ENCODE measurements at places on chromosomes 4 and X.

DNA sequence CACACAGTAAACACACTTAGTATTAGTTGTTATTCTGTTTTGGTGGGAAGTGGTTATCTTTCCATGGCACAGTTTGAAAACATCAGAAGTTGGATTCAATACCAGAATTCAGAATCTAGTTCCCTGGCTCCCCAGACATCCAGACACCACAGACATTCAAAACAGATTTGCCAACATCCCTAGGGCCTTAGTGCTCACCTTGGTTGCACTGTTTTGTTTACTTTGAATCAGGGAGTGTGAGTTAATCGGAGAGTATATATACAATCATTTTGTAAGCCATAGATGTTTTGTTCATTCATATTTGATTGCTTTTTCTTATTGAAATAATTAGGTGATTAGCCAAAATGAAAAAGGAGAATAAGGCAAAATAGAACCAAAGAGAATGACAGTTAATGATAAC is 324.7 kb upstream of the CLNK start:
- H3K4me1 ChIP-seq, result no peaks in the 10 kb centered on the region
- DNase-seq, result no peak

DNA sequence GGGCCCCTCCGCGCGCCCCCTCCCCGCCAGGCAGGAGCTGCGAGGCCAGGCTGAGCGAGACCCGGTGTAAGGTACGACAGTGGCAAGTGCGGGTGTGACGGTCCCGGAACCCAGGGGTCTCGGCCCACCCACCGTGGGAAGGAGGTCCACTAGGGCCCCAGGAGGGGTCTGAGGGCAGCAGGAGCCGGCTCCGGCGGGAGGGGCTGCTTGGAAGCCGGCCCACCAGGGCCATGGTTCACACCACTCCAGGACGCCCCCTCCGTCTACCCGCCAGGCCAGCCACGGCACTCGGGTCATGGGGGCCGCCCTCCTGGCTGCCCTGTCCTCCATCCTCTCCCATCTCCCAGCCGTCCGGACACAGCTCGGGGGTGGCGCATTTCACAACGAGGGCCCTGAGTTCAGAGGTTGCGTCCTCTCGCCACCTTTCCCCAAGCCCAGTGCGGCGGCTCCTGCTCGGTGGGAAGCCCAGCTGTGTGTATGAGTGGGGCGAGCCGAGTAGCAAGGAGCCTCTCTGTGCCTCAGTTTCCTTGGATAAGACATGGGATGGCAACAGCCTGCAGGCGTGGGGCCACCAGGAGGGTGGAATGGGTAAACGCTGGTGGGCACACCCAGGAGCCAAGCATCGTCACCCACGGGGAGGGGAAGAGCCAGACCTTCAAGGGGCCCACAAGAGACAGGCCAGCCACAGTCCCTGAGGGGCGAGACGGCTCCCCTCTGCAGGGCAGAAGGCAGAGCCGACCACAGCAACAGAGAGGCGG is 81.3 kb downstream of the FAM53A start:
- no peak overlapping the region for H3K27ac ChIP-seq
- H3K36me3 ChIP-seq, result no peaks in the 10 kb centered on the region
- no peaks in the 10 kb centered on the region for H3K27me3 ChIP-seq
- H3K4me3 ChIP-seq, result no peak overlapping the region

GRCh38 chr4:186304866-186305505 is 39.0 kb downstream of the F11 start:
- no peak overlapping the region for H3K4me3 ChIP-seq
- no peaks in the 10 kb centered on the region for H3K4me1 ChIP-seq
- no peak for DNase-seq
- H3K27me3 ChIP-seq, result no peaks in the 10 kb centered on the region

DNA sequence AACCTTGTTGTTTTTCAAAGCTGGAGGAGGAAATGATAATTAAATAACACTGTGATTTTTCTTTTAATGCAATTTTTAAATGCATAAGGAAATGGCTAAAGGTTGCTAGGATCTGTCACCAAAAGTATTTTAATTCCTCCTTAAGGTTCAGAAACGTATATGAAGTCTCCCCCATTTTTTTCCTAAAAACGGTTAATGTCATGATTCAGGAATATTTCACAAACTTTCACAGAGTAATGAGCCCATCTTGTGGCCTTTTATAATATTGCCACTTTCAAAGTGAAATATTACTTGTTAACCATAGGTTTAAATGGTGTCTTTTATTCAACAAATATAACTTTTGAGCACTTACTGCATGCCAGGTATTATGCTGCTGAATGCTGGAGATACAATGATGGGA is 99.5 kb upstream of the USP38 start:
- no peaks in the 10 kb centered on the region for H3K4me1 ChIP-seq
- no peak overlapping the region for H3K4me3 ChIP-seq
- no peak for DNase-seq
- H3K36me3 ChIP-seq, result no peaks in the 10 kb centered on the region

DNA sequence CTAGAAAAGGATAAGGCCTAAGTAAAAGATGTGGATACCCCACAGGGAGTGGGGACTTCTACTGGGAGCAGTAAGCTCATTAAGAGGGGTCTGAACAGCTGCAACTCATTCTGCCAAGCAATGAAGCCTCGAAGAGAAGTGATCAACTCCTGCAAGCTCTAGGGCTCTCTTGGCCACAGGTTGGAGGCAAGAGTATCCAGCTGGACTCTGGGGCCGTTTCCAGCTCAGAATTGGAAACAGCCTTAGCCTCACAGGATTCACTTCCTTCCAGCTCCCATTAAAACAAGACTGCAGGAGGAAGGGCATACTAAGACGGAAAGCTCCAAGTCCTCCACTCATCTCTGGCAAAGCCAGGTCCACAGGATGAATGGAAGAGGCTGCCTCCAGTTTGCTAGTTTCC is 126.3 kb downstream of the ATG4A start:
- DNase-seq, result no peak
- H3K27ac ChIP-seq, result no peak overlapping the region
- no peaks in the 10 kb centered on the region for H3K27me3 ChIP-seq

GRCh38 chr4:89254847-89255246 is 52.8 kb downstream of the GPRIN3 start:
- no peaks in the 10 kb centered on the region for H3K27me3 ChIP-seq
- H3K4me3 ChIP-seq, result no peak overlapping the region
- H3K4me1 ChIP-seq, result peaks cover 44% of the 10 kb centered on the region
- peak; percentile 56 for DNase-seq
- no peak overlapping the region for H3K27ac ChIP-seq

GRCh38 chrX:77622672-77623071 is 163.3 kb downstream of the ATRX start:
- no peaks in the 10 kb centered on the region for H3K36me3 ChIP-seq
- no peak overlapping the region for H3K27ac ChIP-seq
- DNase-seq, result no peak

GRCh38 chr4:10031668-10032590 is 10.6 kb upstream of the SLC2A9 start:
- peaks cover 27% of the 10 kb centered on the region for H3K4me1 ChIP-seq
- H3K27me3 ChIP-seq, result no peaks in the 10 kb centered on the region
- peak overlapping the region; percentile 51 for H3K27ac ChIP-seq
- DNase-seq, result no peak

DNA sequence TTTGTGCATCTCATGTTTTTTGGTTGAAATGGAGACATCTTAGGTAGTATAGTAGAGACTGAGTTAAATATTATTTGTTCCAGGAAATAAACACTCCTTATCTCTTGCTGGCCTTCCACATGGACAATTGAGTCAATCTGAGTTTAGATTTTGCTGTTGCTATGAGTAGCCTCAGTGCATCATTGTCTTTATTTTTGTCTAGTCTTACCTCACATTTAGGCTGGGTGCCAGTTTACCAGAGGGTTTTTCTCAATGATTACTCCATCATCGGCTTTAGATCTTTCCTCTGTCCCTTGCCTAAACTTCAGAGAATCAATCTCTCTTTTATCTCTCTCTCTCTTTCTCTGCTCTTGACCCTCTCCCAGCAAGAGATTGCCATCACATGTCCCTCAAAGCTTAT is 73.6 kb downstream of the GABRB1 start:
- no peak for DNase-seq
- no peak overlapping the region for H3K4me3 ChIP-seq
- H3K36me3 ChIP-seq, result no peaks in the 10 kb centered on the region
- no peaks in the 10 kb centered on the region for H3K27me3 ChIP-seq

- no peaks in the 10 kb centered on the region for H3K4me1 ChIP-seq
- H3K27me3 ChIP-seq, result no peaks in the 10 kb centered on the region
- no peak overlapping the region for H3K27ac ChIP-seq
- DNase-seq, result no peak
- H3K4me3 ChIP-seq, result no peak overlapping the region
These were observed 61.0 kb upstream of the PRDM8 start for GRCh38 chr4:80136270-80136669.

DNA sequence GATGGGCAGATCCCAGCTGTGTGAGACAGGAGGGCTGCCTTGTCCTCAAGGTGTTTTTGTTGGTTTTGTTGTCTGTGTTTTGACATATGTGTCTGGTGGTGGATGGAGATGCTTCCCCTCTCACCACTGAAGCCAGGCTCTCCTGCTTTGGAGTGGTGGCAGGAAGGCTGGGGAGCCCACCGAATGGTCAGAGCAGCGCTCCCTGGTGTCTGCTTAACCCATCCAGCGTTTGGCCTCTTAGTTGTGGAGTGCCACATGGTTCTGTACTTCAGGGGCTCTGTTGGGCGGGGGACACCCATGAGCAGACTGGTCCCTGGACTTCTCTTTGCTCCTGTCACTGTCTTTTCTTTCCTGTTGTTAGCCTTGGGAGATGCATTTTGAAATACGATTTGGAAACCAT is 51.9 kb downstream of the DLG3 start:
- peaks cover 4% of the 10 kb centered on the region for H3K36me3 ChIP-seq
- no peak for DNase-seq
- peaks cover 7% of the 10 kb centered on the region for H3K4me1 ChIP-seq
- H3K27ac ChIP-seq, result no peak overlapping the region
- no peaks in the 10 kb centered on the region for H3K27me3 ChIP-seq

DNA sequence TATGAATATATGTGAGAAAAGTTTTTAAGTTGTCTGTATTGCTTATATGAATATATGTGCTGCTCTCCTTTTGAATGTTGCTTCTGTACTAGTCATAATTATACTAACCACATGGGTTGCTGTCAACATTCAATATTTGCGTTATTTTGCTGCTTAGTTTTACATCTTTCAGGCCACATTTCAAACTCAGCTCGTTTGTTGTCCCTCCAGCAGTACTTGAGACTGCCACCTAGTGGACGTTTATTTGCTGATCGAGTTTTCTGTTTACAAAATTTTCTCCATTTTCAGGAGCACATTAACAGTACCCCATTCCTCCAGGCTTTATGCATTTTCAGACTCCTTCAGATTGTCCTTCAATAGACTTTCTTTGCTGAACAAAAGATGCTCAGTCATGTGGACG is 75.8 kb downstream of the NUDT11 start:
- H3K36me3 ChIP-seq, result no peaks in the 10 kb centered on the region
- H3K4me1 ChIP-seq, result no peaks in the 10 kb centered on the region
- H3K27ac ChIP-seq, result no peak overlapping the region
- peak; percentile 13 for DNase-seq
- no peaks in the 10 kb centered on the region for H3K27me3 ChIP-seq

DNA sequence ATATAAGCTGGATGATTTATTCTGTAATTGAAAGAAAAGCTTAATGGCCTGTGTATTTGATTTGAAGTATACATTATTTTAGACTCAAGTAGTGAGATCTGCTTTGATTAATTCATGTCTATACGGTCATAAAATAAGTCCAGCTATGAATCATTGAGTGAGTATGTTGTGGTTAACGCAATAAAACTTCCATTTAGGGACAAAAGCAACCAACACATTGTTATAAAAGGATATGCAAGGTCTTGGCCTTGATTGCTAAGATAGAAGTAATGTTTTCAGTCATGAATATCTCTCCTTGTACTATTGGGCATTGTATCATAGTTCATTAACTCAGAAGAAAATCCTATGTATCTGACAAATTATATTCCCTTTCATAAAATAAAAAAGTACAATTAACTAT is 162.1 kb downstream of the EPHA5 start:
- H3K36me3 ChIP-seq, result no peaks in the 10 kb centered on the region
- H3K4me1 ChIP-seq, result no peaks in the 10 kb centered on the region
- DNase-seq, result no peak
- no peak overlapping the region for H3K27ac ChIP-seq

DNA sequence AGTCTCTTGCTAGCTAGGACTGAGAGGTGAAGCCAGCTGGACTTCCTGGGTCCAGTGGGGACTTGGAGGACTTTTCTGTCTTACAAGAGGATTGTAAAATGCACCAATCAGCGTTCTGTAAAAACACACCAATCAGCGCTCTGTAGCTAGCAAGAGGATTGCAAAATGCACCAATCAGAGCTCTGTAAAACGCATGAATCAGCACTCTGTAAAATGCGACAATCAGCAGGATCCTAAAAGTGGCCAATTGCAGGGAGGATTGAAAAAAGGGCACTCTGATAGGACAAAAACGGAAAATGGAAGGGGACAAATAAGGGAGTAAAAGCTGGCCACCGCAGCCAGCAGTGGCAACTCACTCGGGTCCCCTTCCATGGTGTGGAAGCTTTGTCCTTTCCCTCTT is 65.6 kb upstream of the DUSP21 start:
- no peaks in the 10 kb centered on the region for H3K4me1 ChIP-seq
- DNase-seq, result no peak
- no peaks in the 10 kb centered on the region for H3K27me3 ChIP-seq

- no peaks in the 10 kb centered on the region for H3K27me3 ChIP-seq
- no peak for DNase-seq
- no peak overlapping the region for H3K27ac ChIP-seq
- H3K36me3 ChIP-seq, result no peaks in the 10 kb centered on the region
These were observed 287.0 kb upstream of the RASGEF1B start for GRCh38 chr4:81758574-81759264.

- no peaks in the 10 kb centered on the region for H3K36me3 ChIP-seq
- DNase-seq, result no peak
- H3K27me3 ChIP-seq, result no peaks in the 10 kb centered on the region
- peaks cover 34% of the 10 kb centered on the region for H3K4me1 ChIP-seq
These were observed 3.2 kb upstream of the FAM50A start for GRCh38 chrX:154440623-154441357.

GRCh38 chrX:153065389-153065788 is 6.9 kb upstream of the PNMA6A start:
- no peak for DNase-seq
- H3K36me3 ChIP-seq, result no peaks in the 10 kb centered on the region
- H3K4me1 ChIP-seq, result no peaks in the 10 kb centered on the region
- no peaks in the 10 kb centered on the region for H3K27me3 ChIP-seq

DNA sequence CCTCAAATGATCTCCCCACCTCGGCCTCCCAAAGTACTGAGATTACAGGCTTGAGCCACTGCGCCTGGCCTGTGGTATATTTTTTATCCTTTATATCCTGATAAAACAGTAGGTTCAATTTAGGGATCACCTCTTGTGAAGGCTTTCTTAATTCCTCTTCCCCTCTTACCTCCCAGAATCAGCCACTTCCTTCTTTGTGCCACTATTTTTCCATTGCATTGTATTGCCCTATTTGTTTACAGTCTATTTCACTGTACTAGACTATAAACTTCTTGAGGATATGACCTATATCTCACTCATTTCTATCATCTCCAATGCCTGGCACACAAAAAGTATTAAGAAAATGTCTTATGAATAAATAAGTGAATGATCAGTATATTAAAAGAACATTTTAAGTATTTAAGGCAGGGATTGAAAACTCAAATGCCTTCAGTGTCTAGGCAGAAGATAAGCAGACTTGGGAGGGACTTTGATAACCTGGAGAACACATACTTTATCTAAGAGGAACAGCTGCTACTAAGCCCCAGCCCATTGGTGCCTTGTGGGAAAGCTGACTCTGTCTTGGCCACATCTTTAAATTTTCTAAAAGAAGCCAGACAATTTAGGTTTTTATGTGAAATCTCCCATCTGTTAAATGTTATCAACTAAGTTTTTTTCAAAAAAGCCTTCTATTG is 82.3 kb upstream of the OGT start:
- no peak for DNase-seq
- no peak overlapping the region for H3K27ac ChIP-seq
- no peaks in the 10 kb centered on the region for H3K27me3 ChIP-seq
- H3K4me1 ChIP-seq, result no peaks in the 10 kb centered on the region
- H3K4me3 ChIP-seq, result no peak overlapping the region

All from body of pancreas (tissue), 4 donors.